AG04450 (cell line): ENCODE measurements at places on chromosomes 3 and 15.

GRCh38 chr3:154243353-154243752 is 80.9 kb downstream of the DHX36 start:
- no peak for DNase-seq

GRCh38 chr15:76972389-76973361 is 22.3 kb upstream of the PSTPIP1 start:
- no peak for DNase-seq

GRCh38 chr15:45690581-45691260 is 55.9 kb downstream of the SQOR start:
- DNase-seq, result no peak

- DNase-seq, result no peak
Measured at GRCh38 chr15:55197362-55197705, 593 bp upstream of the RSL24D1 start.

DNA sequence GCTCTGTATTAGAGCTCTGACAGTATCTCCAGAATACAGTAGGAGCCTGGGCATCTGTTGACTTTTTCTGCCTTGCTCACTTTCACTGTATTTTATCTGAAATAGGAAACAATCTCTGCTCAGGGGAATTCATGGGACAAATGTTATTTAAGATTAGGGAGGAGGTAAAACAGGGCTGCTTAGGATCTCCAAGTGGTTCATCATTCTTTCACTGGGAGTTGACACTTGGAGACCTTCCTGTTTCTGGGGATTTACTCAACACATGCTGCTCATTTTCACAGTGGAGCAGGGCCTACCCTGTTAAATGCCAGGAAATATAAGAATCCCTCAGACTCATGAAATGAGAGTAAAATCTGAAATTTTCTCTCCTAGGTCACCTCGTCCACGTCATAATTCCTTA is 185.5 kb downstream of the GAP43 start:
- no peak for DNase-seq
